Renal cortical epithelial cell (primary cell): ENCODE measurements at places on chromosomes 7 and 10.

DNA sequence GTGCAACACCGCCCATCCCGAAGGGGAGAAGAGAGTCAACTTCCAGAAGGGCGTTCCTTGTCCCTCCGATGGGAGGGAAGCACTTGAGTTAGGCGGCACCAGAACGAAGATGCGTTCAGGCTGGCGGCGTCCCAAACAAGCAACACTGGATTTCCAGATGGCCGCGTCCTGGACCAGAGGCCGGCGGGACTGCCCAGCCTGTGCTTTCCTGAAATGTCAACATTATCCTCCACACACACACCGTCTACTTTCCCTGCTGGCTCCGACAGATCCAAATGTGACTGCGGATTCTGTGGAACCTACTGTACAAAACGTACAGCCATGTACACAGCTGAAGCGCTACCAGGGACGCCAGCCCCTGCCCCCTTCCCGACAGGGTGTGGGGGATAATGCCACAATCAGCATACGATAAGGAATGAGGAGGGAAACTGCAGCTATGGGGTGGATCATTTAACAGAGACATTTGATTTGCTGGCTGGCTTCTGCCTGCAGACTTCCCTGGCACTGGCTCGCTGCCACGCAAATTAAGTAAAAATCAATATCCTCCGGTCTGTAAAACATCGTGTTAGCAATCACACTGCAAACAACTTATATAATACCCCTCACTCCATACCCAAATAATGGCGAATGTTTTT is 82.1 kb downstream of the ZRANB1 start:
- DNase-seq, result no peak

DNA sequence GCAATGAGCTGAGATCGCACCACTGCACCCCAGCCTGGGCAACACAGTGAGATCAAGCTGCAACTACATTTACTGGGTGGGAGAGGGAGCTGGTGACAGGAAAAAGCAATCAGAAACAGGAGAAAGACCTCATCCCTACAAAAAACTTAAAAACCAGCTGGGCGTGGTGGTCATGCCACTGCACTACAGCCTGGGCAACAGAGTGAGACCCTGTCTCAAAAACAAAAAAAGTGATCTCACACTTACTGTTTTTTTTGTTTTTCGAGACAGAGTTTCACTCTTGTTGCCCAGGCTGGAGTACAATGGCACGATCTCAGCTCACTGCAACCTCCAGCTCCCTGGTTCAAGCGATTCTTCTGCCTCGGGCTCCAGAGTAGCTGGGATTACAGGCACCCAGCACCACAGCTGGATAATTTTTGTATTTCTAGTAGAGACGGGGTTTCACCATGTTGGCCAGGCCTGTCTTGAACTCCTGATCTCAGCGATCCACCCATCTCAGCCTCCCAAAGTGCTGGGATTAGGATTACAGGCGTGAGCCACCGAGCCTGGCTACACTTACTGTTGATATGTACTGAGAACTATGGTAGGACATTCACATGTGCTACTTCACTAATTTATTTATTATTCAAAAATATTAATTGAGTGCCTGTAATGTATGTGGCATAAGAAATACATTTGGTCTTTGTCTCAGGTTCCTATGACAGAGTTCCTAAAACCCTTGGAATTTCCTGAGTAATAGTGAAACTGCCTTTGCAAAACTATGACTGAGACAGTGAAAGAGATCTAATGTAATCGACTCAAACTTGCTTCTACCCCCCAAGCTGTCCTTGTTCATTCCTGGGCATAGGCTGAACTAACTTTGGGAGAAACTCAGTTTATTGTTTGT is 27.7 kb upstream of the NRBF2 start:
- DNase-seq, result no peak

DNA sequence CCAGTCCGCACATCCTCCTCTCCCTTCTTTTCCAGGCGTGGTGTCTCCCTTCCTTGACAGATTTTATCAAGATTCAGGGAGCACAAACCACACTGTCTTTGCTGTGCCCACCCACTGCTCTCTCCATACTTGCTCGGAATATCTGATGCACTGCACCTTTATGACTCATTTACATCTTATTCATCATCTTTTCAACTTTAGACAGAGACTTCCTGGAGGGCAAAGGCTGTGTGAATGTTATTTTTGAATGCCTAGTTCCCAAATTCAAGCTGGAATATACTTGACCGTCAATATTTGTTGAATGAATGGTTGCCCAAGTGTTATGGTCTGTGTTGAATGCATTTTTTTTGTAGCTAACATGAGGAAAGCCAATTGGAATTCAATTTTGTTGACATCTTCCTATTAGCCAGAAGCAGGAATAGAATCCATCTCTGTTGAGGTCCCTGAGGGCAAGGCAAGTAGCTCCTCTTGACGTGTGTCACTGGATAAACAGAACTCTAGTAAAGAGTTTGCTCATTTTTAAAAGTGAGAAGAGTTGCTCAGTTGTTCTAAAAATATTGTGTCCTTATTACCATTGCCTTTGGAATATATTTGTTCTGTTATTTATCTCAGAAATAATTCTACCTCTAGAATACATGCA is 95.0 kb downstream of the KLF6 start:
- DNase-seq, result no peak

DNA sequence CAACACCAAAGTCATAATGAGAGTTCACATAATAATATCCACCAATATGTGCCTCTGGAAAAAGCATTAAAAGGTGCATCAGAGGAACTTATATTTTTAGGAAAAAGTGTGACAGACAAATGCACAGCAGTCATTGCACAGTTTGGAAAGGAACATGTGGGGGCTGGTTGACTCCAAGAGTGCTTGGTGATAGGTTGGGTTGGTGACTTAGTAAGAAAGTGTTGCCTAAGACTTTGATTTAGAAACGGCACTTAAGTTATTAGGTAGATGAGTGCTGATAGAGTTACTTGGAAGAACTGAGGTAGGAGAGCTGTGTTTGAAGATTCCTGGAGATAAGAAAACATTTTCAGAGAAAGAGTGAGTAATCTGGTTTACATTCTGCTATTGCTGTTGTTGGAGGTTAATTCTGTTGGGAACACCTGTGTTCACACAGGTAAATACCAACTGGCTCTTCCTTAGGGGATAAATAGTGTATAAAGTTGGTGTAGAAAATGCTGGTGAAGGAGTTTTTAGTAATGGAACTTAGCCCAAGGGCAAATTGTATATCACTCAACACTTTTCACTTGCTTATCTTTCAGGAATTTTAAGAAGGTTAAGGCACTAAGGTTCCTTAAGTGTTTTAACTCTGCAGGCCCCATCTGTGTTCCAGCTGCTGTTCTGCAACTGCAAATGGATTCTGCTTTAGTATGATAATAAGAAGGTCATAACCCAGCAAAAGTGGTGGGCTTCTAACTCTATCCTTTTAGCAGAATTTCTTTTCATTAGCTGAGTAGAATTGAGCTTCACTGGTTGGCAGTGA is 196.1 kb downstream of the NSUN6 start:
- DNase-seq, result no peak

GRCh38 chr10:77661674-77662073 is 24.1 kb upstream of the KCNMA1 start:
- no peak for DNase-seq

- no peak for DNase-seq
These were observed 88.1 kb downstream of the GSAP start for GRCh38 chr7:77327932-77328628.

- DNase-seq, result no peak
These were observed 8.6 kb upstream of the RFC2 start for GRCh38 chr7:74262639-74263398.

DNA sequence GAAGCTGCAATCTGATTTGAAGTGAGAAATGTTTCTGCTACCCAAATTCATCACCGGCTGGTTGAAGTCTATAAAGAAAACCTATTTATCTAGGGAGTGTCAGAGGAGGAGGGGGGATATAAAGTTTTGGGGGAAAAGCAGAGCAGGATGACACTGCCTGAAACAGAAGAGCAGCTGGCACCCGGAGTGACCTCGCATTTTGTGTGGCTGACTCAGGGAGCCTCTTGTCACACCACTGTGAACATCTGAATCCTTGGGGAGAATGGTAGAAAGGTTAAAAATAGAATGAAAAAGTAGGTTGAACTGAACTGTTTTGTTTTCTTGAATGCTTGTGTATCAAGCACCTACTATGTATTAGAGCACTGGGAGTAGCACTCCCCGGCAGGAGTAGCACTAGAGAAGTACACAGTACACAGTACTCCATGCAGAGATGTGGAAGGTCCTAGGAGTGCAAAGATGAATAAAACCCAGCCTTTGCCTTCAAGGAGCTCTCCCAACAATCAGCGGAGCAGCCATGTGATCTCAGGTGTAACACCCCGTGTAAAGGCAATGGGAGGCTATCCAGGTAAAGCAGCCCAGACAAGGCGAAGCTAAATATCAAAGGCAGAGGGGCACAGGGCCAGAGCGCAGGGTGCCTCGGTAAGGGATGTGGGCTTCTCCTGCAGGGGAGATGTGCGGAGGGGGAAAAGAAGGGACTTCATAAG is 13.5 kb downstream of the CRTAC1 start:
- no peak for DNase-seq

- DNase-seq, result no peak
These were observed 20.7 kb upstream of the ZRANB1 start for GRCh38 chr10:124921261-124921660.

GRCh38 chr10:132836832-132837540 is 51.0 kb upstream of the NKX6-2 start:
- no peak for DNase-seq

DNA sequence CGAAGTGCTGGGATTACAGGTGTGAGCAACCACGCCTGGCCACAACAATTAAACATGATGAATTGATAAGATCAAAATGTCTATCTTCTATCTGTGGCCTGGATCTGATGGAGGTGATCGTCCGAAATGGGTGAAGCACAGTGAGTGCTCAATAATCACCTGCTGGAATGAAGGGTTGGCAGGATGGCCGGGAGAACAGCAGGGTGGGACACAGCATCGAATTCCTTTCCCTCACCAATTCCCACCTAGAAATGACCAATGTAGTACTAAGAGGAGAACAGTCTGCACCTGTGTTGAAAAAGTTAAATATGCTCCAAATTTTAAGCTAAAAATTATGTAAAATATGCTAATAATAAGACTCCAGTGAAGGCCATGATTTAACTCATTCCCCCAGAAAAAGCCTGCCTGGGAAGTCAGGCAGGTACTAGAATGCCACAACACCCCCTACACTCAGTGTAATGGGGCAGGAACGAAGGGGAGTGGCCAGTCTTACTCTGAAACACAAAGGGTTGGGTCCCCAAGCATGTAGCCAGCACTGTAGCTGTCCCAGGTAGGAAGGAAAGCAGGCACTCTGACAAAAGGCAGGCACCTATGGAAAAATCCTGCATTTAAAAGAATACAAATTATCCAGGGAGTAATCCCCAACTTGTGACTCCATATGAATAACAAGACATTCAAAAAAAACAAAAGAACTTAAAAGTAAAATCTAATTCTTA is 110.3 kb downstream of the VPS41 start:
- DNase-seq, result no peak

DNA sequence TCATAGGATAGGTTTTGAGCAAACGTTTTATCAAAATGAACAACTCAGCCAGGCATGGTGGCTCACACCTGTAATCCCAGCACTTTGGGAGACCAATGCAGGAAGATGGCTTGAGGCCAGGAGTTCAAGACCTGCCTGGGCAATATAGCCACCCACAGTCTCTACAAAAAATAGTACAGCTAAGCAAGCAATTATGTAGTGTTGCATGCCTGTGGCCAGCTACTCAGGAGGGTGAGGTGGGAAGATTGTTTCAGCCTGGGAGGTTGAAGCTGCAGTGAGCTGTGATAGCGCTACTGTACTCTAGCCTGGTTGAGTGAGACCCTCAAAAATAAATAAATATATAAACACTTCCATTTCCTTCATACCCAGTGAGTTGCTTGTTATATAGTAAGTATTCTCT is 67.1 kb downstream of the LSMEM1 start:
- peak; percentile 18 for DNase-seq

GRCh38 chr7:30412782-30413504 is 65.6 kb downstream of the NOD1 start:
- DNase-seq, result peak; percentile 88

GRCh38 chr7:41792120-41792519 is 89.2 kb upstream of the INHBA start:
- peak; percentile 21 for DNase-seq

DNA sequence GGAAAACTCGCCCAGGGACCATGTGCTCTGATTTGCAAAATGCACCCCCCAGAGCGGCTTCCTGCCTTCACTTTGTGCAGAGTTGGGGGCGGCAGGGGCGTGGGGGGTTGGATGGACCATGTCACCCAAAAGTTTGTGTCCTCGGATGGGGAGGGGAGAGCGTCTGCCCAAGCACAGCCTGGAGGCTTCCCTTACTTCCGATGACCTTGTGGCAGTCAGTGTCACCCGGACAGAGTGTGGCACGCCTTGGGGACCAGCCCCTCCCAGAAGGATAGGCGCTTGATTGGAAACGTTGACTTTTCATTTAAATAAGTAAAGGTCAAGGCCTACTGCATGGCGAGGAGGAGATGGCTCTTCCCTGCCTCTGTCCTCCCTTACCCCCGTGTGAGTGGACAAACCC is 71.6 kb downstream of the LHPP start:
- DNase-seq, result no peak

DNA sequence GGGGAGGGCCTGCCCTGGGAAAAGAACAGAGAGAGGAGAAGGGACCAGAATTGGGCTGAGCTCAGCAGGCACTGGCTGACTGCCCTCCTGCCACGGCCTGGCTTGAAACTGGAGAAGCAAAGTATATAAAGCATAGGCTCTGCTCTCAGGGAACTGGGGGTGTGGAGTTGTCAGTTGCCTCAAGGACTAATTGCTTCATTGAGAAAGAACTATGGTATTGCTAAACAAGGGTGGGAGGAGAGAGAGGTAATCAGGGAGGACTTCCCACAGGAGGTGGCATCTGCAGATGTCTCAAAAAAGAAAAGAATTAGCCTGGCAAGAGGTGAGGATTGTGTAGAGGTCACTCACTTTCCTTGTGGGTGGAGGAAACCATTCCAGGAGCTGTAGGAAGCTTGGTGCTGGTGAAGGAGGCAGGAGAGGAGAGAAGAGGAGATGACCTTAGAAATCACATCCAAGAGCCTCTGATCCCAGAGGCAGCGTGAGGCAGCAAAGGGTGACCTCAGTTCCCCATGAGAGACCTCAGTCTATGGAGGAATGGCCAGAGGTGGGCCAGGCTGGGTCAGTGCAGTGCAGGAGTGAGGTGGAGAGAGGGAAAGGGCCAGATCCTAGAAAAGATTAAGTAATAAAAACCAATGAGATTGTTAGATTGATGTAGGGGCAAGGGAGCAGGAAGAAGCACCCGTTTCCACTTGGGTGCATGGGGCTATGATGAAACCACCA is 2.4 kb downstream of the PILRB start:
- DNase-seq, result no peak

DNA sequence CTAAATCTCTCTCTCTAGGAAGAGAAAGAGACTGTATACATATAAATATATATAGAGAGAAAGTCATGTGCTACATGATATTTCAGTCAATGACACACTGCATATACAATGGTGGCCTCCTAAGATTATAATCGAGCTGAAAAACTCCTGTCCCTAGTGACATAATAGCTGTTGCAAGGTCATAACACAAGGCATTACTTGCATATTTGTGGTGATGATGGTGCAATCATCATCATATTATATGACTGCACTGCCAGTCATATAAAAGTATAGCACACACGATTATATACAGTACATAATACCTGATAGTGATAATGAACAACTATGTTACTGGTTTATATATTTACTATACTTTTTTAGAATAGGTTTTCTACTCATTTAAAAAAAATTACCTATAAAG is 316.7 kb downstream of the FGFR2 start:
- DNase-seq, result no peak

- peak; percentile 92 for DNase-seq
These were observed 11.0 kb downstream of the MPP7 start for GRCh38 chr10:28291881-28292297.
